ENCODE measurements at places on chromosomes 2 and 18.

DNA sequence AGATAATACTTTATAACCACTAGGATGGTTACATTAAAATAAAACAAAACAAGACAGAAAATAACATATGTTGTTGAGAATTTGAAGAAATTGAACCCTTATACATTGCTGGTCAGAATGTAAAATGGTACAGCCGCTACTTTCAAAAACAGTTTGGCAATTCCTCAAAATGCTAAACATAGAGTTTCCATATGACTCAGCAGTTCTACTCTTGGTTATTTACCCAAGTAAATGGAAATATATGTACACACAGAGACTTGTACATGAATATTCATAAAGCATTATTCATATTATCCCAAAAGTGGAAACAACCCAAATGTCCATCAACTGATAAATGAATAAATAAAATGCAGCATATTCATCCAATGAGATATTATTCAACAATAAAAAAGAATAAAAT, 92.5 kb upstream of the LRATD1 start:
- no peak for DNase-seq

GRCh38 chr2:133434959-133435668, 133.1 kb downstream of the NCKAP5 start:
- DNase-seq = no peak

DNA sequence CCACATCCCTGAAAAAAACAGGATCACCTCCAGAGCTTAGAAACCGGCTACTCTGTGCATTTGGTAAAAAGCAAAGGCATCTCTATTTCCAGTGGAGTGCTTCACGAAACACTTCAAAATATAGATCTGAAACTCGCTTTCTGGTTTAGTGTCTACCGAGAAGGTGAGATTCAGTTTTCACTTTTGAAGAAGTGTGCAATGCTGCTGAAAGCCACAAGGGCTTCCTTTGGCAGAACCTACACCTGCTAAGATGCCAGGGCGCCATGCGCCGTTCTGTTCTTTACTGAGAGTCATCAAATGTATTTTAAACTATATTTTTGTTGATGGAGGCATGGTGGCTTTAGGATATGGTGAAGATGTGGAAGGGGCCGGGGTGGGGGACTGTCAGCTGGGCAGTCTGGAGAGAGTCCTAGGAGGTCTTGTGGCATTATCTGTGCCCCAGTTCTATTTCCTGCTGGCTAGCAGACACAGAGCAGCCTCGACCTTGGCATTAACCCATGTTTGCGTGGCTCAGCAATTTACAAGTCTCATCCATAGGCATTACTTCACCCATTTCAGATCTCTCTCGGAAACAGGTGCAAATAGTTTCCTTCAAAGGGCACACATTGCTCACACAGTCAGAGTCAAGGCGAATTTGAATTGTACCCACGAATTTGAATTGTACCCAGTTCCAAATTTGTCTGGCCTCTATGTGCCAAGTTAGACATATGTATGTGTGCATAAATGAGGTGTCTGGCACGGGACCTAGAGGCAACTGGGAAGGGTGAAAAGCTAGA, 46.7 kb upstream of the KCNF1 start:
- DNase-seq = peak; percentile 50

GRCh38 chr2:219082332-219082958, 21.7 kb upstream of the IHH start:
- no peak for DNase-seq

- no peak for DNase-seq
These were observed 56.1 kb downstream of the OSBPL6 start for GRCh38 chr2:178250429-178250828.

GRCh38 chr2:196449083-196449482, 190.4 kb upstream of the CCDC150 start:
- DNase-seq = no peak

DNA sequence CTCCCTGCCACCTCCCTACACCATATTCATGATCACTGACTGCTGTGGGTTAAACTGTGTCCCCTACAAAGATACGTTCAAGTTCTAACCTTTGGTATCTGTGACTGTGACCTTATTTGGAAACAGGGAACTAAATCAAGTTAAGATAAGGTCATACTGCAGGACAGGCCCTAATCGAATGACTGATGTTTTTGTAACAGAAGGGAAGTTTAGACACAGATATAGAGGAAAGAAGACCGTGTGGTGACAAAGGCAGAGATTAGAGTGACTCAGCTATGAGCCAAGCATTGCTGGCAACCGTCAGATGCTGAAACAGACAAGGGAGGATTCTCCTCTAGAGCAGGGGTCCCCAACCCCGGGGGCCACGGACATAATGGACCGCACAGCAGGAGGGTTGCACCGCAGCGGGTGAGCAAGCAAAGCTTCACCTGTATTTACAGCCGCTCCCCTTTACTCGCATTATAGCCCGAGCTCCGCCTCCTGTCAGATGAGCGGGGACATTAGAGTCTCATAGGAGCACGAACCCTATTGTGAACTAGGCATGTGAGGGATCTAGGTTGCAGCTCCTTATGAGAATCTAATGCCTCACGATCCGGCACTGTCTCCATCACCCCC, 28.9 kb upstream of the RNF152 start:
- no peak for DNase-seq

DNA sequence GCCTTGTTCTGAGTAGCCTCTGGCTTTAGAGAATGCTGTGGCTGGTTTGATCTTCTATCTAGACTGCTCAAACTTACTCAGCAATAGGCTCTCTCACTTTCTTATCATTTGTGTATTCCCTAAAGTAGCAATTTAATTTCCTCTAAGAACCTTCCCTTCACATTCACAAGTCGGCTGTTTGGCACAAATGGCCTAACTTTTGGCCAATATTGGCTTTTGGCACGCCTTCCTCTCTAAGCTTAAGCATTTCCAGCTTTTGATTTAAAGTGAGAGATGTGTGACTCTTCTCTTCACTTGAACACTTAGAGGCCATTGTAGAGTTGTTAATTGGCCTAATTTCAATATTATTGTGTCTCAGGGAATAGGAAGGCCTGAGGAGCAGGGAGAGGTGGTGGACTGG, 219.5 kb upstream of the PXDN start:
- DNase-seq = no peak

DNA sequence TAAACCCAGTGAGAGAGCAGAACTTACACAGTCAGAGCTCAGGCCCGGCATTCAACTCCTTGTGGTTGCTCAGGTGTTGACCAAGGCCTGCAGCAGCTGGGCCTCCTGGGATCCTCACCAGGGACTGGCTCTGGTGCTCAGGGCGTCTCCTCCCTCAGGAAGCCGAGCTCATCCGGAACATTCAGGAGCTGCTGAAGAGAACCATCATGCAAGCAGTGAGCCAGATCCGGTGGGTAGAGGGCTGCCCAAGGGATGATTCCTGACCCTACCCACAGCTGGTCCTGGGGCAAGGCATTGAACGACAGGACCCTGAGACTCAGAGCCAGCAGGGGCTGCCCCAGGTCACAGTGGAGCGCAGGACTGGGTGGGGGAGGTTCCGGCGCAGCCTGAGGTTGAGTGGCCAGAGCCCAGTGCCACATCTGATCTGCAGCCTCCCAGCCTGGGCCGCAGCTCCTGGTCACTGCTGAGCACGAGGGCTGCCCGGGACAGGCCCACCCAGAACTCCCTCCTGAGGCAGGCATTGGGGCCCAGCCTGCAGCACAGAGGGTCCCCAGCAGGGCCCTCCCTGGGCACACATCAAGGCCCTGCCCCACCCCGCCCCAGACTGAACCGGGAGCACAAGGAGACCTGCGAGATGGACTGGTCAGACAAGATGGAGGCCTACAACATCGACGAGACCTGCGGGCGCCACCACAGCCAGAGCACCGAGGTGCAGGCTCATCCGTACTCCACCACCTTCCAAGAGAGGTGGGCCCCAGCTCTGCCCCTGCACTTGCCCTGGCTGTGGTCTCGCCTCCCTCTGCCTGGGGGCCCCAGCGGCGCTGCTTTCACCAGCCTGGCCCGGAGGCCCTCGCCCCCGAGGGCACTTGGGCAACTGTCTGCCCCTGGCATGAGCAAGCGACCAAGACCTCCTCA, 2.4 kb downstream of the TEKT4 start:
- DNase-seq = no peak

DNA sequence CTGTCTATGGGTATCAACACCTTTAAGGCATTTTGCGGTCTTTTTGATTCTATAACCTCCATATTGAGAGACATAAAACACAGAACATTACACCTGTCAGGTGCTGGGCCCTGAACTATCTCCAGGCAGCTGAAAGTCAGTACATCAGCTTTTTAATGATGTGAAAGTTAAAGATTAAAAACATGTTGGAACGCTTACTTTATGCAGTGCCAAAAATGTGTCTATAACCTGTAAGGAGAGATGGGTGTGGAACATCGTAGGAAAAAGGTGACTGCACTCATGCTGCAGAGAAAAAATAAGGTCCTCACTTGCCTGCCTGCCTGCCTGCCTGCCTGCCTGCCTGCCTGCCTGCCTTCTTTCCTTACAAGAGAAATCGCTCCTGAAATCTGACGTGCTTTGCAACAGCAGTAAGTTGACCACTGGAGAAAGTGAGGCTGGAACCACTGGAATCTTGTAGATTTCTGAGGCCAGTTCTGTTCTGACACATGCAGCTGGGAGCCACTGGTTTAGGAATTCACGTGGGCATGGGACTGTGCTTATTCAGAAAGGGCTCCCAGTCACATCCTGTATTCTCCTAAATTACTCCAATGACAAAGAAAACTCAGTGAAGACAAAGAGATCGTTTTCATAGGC, 34.1 kb downstream of the BCL11A start:
- no peak for DNase-seq

DNA sequence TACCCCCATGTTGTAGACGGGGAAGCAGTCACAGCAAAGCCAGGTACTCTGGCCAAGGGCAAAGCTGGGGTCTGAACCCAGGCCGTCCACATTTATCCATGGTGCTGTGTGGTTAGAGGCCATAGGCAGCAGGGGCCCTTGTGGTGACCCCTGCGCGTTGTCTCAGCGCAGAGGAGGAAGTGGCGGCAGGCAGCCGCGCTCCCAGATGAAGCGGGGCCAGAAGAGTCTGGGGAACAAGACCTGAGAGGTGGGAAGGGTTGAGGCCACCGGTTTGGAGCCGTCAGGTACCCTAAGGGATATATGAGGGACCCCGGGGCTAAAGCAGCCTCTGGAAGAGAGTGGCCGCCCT, 770 bp downstream of the ZNF396 start:
- peak; percentile 61 for DNase-seq

DNA sequence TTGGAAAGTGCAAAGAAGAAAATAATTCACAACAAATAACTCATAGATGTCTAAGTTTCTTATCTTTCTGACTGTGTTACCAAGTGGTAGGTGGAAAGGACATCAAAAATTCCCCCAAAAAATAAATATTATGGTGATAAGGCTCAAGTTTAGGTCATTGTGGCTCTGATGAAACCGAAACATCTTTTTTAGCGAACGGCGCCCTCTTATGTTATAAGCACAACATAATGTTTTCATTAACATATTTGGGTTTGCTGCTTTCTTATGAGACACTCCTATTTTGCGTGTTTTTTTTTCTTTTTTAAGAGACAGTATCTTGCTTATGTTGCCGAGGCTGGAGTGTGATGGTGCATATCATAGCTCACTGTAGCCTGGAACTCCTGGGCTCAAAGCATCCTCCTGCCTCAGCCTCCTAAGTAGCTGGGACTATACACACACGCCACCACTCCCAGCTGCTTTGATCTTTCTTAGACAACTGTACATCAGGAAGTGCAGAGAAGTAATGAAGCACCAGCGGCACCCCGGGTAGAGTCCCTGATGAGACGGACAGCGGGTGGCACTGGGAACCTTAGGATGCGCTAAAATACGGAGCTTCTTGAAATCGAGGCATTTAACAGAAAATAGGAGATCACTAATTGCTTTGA, 38.5 kb upstream of the SLC35G4 start:
- DNase-seq = no peak

- DNase-seq = no peak
These were observed 91.5 kb upstream of the PARD3B start for GRCh38 chr2:204453730-204454167.

GRCh38 chr2:70551167-70551566, 2.5 kb downstream of the TGFA start:
- DNase-seq = no peak

- DNase-seq = no peak
These were observed 36.3 kb upstream of the MBP start for GRCh38 chr18:77168811-77169311.

- no peak for DNase-seq
These were observed 129.4 kb downstream of the RAD51AP2 start for GRCh38 chr2:17388798-17389197.

DNA sequence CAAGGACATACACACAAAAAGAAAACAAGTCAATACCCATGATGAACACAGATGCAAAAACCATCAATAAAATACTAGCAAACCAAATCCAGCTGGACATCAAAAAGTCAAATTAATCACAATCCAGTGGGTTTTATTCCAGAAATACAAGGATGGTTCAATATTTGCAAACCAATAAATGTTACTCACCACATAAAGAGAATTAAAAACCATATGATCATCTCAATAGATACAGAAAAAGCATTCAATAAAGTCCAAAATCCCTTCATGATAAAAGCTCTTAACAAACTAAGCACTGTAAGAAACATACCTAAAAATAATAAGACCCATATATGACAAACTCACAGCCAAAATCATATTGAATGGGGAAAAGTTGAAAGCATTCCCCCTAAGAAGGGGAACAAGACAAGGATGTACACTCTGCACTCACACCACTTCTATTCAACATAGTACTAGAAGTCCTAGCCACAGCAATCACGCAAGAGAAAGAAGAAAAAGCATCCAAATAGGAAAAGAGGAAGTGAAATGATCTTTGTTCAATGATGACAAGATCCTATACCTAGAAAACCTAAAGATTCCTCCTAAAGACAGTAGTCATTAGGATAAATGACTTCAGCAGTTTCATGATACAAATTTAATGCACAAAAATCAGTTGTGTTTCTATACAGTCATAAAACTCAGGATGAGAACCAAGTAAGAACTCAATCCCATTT, 62.6 kb downstream of the TRAPPC8 start:
- DNase-seq = no peak

- no peak for DNase-seq
These were observed 3.9 kb upstream of the SP5 start for GRCh38 chr2:170711196-170711773.

- no peak for DNase-seq
These were observed 96.9 kb downstream of the HNRNPLL start for GRCh38 chr2:38505779-38506178.

- no peak for DNase-seq
These were observed 30.8 kb downstream of the C18orf54 start for GRCh38 chr18:54388203-54389142.

GRCh38 chr2:10079870-10080535, at the start of gene CYS1:
TSS of gene CYS1 (minus strand) at chr2:10080411. CDS start at chr2:10080223, 188 bp downstream.
- DNase-seq = peak; percentile 44

Data from B cell (primary cell).